ENCODE measurements at places on chromosomes 2 and 18. TPM values are rescaled to one million over a fixed set of nuclear protein-coding genes. Genes with fewer than 3 reads are reported as not detected.

Gene AQP12B
- total RNA-seq = not detected

Gene ABCG5
- not detected for total RNA-seq

Gene CYS1
- 11.4 TPM for total RNA-seq

Gene NUP35
- total RNA-seq = 12.7 TPM

Gene SKOR2
- total RNA-seq = not detected

Gene ZNF385B
- total RNA-seq = 2.3 TPM

Gene LRP2
- not detected for total RNA-seq

Gene MEP1B
- not detected for total RNA-seq

Gene C1QL2
- total RNA-seq = not detected

Gene CDK5R2
- not detected for total RNA-seq

Gene MOGAT1
- not detected for total RNA-seq

Gene ZNF512
- 29.9 TPM for total RNA-seq

Gene MRPL53
- total RNA-seq = 37.7 TPM

Gene BMP10
- not detected for total RNA-seq

Gene RAPGEF4
- 8.1 TPM for total RNA-seq

Gene NDUFV2
- total RNA-seq = 71.0 TPM

Gene POTEI
- total RNA-seq = not detected

Gene C18orf54
- 3.1 TPM for total RNA-seq

Gene ANKZF1
- 103 TPM for total RNA-seq

Gene GPR35
- total RNA-seq = 8.2 TPM

Gene ALPP
- not detected for total RNA-seq

Gene EPAS1
- total RNA-seq = 110 TPM

Gene PLEKHB2
- total RNA-seq = 76.9 TPM

Gene ANKRD53
- 1.3 TPM for total RNA-seq

Gene CXCR2
- not detected for total RNA-seq

Gene AKAIN1
- total RNA-seq = not detected

Gene SERPINB12
- total RNA-seq = not detected

Gene TEX44
- not detected for total RNA-seq

Gene CNDP1
- not detected for total RNA-seq

Gene ARHGEF4
- 50.7 TPM for total RNA-seq

Gene LYG2
- total RNA-seq = not detected

Gene PAIP2B
- total RNA-seq = 12.6 TPM

Gene PCARE
- total RNA-seq = 0.30 TPM

Gene UGT1A8
- total RNA-seq = not detected

Gene MYO3B
- total RNA-seq = 0.22 TPM

Gene ABCB11
- 0.30 TPM for total RNA-seq

Gene GALNT14
- 0.21 TPM for total RNA-seq

Gene CCT7
- total RNA-seq = 226 TPM
